Stimulated activated CD4-positive, alpha-beta T cell treated with anti-CD3 and anti-CD28 coated beads, Interleukin-1b, Interleukin-23, amount 100 ng/mL, for 4 hours (primary cell): ENCODE measurements at places on chromosomes 1 and 21.

GRCh38 chr1:47656719-47657685 is 219.2 kb downstream of the FOXD2 start:
- DNase-seq = no peak

DNA sequence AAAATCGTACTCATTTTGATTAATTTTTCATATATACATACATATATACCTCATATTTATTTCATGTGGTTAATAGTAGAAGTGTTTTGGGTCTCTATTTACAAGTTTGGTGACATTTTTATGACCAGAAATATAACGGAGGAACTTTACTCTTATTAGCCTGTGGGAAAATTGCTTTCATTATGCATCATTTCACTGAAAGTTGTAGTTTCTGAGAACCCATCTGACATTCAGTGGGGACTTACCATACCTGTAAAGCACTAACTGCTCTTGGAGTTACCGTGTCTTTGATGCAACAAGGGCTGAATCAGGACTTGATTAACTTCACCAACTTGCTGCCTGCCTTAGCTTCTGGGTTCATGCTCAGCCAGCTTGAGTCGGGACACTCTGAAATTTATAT is 49.9 kb upstream of the ITPKB start:
- DNase-seq = no peak

DNA sequence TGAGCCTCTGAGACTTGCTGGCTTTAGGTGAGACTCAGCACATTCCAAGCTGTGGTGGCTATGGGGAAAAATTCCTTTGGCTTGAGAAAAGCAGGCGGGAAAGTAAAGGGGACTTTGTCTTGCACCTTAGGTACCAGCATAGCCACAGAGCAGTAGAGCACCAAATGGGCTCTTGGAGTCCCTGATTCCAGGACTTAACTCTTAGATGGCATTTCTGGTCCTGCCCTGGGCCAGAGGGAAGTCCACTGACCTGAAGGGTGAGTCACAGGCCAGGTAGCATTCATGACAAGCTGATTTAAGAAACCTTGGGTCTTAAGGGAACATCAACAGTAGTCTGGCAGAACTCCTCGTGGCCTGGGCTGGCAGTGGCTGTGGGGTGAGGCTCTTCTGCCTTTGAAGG is 344.7 kb downstream of the DUSP10 start:
- DNase-seq = no peak

- no peak for DNase-seq
Observed at GRCh38 chr1:232551386-232551785, 78.5 kb downstream of the SIPA1L2 start.

- DNase-seq = no peak
Observed at GRCh38 chr1:152164517-152165136, 5.6 kb upstream of the RPTN start.

- no peak for DNase-seq
Observed at GRCh38 chr1:187476671-187477070, 647.9 kb downstream of the PLA2G4A start.

DNA sequence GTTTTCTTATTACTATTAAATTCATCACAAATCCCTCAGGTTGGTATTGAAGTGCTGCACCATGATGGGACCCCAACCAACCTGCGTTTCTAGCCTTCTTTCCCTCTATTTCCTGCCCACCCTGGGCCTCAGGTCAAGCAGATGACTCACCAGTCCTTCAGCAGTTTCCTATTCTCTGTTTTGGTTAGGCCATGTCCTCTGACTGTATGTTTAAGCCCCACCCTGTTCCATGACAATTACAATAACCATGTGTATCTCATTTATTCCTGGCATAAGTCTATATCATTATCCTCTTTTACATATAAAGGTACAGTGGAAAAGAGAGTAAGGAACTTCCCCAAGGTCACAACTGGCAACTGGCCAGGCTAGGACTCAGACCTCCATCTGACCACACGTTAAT is 5.3 kb upstream of the FAM78B start:
- no peak for DNase-seq

DNA sequence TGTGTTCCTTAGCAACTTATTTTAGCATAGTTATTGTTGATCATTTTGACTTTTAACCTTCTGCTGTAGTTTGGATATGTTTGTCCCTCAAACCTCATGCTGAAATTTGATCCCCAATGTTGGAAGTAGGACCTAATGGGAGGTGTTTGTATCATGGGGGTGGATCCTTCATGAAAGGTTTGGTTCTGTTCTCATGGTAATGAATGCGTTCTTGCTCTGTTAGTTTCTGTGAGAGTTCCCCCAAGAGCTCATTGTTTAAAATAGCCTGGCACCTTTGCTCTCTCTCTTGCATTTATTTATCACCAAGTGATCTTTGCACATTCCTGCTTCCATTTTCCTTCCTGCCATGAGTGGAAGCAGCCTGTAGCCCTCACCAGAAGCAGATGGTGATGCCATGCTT is 372.1 kb upstream of the VAMP3 start:
- no peak for DNase-seq

DNA sequence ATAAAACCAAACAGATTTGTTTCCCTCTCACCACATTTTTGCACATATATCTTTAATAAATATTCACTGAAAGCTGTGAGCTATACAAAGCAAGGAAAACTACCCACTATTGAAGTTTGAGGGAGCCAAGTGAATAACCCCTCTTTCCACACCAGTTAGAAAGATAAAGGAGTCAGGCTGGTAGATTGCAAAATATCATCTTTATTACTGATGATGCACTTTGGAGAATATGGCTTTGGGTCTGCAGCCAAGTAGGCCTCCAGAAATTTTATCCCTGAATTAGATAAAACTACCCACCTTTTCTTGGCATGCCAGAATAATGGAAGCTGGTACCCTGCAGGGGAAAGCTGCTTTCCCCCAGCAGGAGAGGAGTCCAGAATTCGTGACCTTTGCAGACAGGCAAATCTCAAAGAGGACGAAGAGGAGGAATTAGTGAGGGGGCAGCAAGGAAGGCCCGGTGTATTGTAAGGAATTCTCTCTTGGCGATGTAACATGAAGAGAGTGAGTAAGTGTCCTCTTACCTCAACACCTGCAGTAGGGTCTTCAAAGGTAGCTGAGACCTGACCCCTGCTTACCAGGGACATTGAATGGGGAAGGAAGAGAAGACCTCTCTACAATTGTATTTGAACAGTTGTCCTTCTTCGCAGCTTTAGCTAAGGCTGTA is 84.7 kb downstream of the LRRC8D start:
- DNase-seq = no peak

- DNase-seq = no peak
Observed at GRCh38 chr1:210531475-210532222, 202.9 kb downstream of the HHAT start.

GRCh38 chr1:115246526-115246925 is 91.5 kb downstream of the NGF start:
- DNase-seq = no peak

DNA sequence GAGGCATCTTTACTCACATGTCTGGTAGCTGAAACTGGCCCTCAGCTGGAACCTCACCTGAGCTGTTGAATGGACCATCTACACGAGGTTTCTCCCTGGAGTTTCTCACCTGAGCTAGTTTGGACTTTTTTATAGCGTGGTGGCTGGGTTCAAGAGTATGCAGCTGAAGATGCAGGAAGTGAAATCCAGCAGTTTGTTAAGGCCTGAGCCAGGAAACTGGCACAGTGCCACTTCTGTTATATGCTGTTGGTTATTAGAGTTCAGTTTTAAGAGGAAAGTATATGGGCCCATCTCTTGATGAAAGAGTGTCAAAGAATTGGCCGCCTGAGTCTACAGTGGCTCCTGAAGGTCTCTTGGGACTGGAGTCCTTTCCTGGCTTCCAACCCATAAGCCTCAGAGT is 35.6 kb downstream of the STUM start:
- DNase-seq = no peak

DNA sequence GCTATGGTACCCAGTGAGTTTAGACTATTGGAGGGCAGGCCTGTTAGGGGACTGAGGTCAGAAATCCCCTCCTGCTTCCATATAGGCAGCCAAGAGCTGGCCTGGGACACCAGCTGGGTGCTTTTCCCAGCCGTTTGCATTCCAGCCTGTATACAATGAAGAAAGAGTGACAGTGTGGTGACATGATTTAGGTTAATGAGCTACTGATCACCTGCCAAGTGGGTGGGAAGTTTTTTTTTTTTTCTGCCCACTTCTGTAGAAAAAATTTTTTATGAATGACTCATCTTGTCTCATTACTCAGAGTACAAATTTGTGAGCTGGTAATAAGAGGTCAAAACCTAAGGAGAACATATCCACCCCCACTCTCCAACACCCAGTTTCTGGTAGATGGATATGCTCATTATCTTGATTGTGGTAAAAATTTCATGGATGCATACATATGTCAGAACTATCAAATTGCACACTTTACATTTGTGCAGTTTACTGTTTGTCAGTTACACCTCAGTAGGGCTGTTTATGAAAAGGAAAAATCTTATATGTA is 16.4 kb upstream of the CGN start:
- DNase-seq = no peak

DNA sequence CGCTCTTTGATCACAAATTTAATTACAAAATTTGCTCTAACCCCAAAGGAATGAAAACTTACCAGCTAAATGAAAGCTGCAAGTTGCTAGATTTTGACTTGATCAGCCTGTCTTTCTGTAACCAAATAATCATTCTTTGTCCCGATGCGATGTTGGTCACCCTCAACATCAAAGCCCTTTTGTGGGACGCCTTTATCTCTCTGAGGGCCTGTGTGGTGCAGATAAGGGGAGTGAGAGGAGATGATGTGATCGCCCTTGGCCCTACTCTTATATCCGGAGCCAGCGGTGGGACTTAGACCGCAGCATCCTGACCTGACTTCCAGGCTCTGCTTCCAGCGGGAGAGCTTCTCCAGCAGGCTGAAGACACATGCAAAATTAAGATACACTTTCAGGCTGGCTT is 19.3 kb upstream of the UMODL1 start:
- no peak for DNase-seq

DNA sequence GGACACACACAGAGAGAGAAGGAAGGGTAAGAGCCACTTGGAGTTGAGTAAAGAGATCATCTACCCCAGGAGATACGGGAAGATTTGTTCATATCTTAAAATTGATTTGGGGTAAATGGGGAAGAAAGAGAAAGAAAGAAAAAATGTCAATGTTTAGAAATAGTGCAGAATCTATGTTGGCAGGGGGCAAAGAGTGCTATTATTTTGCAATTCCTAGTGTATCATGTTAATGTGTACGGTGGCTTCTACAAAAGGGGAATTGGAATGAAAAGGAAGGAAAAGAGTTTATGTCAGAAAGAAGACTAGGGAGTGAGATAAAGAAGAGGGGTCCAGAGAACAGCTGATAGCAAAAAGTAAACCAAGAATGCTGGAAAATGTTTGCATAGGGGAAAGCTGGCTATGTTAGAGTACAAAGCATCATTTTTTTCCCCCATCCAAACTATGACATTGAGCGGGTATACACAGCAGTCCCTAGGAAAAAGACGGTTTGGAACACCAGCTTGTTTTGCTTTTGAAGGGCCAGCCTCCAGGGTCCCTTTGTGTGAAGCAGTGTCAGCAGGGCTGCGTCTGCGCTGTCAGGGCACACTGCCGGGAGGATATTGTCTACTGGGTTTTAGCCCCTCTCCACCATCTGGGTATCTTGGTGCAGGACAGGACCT is 10.8 kb downstream of the LRRC8D start:
- DNase-seq = no peak

DNA sequence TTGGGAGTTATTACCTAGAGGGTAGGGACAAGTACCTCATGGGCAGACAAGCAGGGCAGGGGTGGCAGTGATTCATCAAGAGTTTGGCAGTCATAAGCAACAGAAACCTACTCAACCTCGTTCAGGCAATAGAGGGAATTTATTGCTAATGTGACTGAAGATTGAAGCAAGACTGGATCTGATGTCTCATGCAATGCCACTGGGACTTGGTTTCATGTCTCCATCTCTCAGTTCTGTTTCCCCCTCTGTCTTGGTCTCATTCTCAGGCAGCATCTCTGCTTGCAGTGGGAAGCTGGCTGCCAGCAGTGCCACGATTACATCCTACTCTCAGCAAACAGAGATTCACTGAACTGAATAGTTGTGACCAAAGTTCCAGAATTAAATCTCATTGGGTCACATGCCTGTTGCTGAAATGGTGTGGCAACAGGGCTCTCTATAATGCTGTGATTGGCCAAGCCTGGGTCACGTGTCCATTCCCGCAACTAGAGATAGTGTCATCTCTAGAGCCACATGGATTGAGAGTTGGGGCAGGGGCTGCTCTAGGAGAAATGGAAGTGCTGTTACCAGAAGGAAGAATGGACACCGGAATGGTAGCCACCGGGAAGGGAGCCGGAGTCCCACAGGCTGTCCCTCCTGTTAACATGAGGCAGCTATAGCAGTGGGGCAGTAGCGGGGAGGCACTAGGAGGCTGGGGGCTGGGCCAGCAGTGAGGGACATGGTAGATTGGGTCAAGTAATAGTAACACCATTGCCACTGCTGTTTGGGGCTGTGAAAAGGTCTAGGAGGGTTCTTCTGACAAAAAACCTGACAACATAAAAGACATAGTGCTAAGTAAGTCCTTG is 3.9 kb upstream of the CDC42 start:
- no peak for DNase-seq

GRCh38 chr21:31198575-31198974 is 145.5 kb downstream of the TIAM1 start:
- no peak for DNase-seq

DNA sequence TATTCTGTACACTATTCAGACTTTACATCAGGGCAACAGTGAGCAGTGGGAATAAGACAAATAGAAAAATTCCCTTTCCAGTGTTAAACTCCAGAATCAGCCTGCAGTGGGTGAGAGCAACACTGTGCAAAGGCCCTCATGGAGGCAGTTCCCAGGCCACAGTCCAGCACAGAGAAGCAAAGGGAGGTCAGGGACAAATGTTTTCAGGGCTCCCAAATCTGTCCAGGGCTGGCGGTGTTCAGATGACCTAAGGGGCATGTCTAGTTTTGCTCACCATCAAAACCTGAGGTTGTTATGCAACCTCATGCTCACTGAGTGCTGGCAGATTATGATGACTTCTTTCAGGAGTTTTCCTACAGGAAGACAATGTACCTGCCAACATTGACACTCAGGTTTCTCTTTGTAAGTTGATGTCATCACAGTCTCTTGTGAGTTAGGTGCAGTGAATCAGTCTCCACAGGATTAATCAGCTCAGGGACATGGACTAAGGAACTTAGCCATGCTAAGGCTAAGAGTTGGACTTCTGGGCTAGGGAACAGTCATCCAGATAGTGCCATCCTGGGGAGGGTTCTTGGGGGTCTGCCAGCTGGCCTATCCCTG is 3.6 kb upstream of the LCE5A start:
- DNase-seq = no peak
